ENCODE measurements at places on chromosomes 3 and 15.

DNA sequence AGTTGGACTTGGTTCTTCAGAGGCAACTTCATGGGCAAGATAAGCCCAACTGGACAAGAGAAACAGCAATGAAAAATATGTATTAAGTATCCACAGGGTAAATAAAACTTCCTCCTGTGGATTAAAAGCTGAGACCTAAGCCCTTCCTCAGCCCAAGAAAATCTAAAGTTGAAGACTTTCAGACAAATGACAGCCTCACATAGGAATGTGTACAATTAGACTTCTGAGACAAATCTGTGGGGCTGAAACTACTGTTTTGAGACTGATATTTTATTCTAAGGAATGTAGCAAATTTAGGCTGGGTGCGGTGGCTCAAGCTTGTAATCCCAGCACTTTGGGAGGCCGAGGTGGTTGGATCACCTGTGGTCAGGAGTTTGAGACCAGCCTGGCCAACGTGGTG, 74.2 kb upstream of the IL12A start:
- no peak for DNase-seq

DNA sequence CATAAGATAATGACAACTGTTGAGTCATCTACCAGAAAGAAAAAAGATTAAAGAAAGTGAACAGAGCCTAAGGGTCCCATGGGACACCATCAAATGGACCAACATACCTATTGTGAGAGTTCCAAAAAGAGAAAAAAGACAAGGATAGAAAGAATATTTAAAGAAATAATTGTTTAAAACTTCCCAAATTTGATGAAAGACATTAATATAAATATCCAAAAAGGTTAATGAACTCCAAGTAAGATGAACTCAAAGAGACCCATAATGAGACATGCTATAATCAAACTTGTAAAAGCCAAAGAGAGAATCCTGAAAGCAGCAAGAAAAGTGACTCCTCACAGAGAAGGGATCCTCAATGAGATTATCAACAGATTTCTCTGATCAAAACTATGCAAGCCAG, 8.9 kb downstream of the NRG4 start:
- DNase-seq: no peak

DNA sequence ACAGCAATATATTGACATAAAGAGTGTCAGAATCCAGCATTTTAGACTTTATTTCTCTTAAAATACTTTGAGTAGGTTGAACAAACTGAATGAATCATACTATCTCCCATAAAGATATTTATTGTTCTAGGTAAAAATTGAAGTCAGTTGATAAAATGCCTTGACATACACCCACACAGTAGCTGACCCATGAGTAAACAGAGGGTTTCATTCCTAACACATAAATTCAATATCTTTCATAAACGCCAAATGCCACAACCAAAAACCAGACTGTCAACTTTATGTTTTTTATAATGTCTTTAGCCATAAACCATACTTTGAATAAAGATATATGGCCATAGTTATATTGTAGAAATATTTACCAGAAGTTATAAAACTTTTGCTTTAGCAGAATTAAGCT, 742.4 kb downstream of the NAALADL2 start:
- DNase-seq: no peak

- DNase-seq: no peak
These were observed 90.2 kb downstream of the ARNT2 start for GRCh38 chr15:80494351-80494751.

DNA sequence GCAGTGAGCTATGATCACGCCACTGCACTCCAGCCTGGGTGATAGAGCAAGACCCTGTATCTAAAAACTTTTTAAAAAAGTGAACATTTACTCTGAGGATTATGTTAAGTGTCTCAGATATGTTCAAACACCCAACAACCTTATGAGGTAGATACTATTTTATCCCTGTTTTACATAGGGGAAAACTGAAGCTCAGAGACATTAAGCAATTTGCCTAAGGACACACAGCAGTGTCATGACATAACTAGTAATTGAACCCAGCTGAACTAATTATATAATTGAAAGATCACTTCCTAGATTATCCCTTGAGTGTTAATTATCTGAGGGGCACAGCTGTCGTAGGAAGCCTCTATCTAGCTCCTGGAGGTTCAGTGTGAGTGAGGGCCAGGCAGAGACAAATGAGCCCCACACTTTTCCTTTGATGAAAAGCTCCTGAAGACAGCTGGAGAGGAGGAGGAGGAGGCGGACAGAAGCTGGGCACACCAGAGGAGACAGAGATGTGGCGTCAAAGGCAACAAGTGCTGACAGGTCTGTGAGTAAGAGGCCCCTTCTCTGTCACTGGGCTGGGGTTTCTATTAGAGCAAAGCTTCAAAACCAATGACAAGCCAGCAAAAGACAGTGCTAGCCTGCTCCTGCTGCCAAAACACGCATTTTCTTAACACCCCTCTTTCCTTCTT, 20.5 kb downstream of the TRH start:
- DNase-seq: no peak

- DNase-seq: no peak
These were observed 5.3 kb downstream of the SIN3A start for GRCh38 chr15:75446151-75446550.

DNA sequence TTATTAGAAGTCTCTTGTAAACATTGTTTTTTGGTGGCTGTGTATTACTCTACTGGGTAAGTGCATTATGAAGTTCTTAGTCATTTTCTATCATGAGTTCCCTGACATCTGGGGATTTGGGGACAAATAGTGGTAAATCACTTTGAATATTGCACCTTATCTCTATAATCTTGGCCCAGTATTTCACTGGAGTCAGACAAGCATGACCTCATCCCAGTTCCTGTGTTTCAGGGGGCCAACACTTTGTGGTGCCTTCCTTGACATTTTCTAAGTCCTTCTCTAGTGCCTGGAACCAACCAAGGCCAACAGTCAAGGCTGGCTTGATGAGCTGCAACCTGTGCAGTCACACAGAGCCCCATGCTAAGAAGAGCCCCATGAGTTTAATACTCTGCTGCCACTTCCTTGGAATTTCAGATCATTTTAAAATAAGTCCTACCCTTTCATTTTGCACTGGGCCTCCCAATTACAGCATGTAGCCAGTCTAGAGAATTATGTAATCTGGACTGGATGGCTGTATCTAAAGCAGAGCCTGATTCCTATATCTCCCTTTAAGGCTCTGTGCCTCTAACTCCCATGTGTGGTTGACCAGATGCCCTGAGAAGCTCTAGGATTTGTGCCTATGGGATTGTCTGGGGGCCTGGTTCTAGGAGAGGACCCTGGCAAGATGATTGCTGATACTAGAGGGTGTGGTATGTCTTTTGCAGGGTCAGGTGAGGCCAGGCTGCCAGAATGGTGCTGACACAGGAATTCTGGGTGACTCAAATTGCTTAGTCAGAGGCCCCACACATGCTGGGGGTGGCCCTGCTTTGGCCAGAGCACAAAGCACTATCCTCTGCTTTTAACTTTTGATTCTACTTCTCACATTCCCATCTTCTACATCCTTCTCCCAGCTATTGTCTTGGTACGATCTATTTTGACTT, 319.6 kb upstream of the TBC1D5 start:
- no peak for DNase-seq

GRCh38 chr3:60009931-60010478, 960.2 kb upstream of the CFAP20DC start:
- DNase-seq: no peak

DNA sequence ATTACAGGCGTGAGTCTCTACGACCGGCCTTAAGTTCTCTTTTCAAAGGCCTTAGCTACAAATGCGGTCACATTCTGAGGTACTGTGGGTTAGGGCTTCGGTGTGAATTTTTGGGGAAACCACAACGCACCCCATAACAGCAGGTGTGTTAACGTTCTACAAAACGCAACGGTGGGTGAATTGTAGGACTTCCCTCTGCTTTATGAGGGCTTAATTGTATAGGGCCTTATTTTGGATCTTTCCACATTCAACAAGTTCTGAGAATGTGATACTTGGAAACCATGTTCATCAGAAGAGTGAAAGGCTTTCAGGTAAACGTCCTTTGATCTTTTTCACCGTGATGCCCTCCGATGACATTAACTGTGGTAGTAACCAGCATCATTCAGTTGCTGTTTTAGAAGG, 998.6 kb upstream of the CFAP20DC start:
- no peak for DNase-seq

DNA sequence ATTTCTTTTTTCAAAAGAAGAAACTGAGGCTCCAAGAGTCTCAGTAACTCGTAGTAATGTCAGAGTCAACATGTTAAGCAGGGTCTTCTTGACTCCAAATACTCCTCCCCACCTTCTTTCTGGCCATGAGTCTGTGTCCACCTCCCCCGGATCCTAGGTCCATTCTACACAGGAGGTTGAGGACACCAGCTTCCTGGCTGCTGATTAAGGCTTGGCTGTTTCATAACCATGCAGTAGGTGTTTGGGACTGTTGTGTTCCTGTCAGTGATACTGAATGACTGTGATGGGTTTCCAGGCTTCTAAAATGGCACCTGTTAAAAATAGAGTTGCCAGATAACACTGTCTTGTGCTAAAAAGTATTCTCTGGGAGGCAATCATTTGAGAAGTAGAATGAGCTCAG, 130.8 kb upstream of the IL12A start:
- no peak for DNase-seq

- no peak for DNase-seq
These were observed 65.0 kb upstream of the RPL32 start for GRCh38 chr3:12906141-12906915.

- no peak for DNase-seq
These were observed 228.4 kb downstream of the DIPK2A start for GRCh38 chr3:144200004-144200403.

- DNase-seq: no peak
These were observed 533 bp downstream of the ZNF445 start for GRCh38 chr3:44476963-44477311.

DNA sequence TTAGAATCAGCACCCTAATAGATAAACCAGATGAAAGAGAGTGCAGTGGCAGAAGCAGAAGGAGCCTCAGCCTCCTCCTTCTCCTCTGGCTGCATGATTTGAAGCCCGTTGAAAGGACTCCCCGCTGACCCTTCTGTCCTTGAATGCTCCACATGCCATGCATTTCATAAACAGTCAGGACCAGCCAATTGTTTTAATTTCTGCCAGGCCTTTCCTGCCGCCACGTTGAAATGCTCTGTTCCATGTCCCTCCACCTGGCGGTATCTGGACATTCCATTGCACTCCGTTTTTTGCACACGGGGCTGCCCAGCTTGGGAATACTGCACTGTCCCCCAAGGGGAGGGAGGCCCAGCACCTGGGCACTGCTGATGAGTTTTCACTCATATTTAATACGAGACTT, 35.2 kb upstream of the GLCE start:
- DNase-seq: no peak

- no peak for DNase-seq
These were observed 50.7 kb downstream of the FOXP1 start for GRCh38 chr3:71532639-71533395.

- no peak for DNase-seq
These were observed 71.4 kb downstream of the TFDP2 start for GRCh38 chr3:142077859-142078500.

- no peak for DNase-seq
These were observed 23.2 kb downstream of the AGTR1 start for GRCh38 chr3:148720873-148721272.

DNA sequence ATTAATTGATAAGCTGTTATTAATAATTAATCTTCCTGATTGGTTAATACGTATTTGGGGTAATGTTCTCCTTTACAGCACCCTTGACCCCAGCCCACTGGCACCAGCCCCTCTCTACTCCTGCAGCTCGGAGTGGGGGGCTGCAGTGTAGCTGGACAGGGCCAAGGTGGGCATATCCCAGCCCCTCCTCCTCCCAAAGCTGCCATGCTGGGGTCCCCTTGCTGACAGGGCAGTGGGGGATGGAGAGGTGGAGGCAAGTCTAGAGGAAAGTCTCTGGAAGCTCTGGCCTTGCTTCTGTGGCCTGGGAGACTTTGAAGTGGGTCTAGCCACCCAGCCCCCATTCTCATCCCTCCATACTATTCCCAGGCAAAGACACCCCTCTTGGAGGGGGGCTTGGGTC, 35.8 kb downstream of the HCN4 start:
- no peak for DNase-seq

GRCh38 chr3:13785853-13786436, 93.9 kb downstream of the WNT7A start:
- no peak for DNase-seq

DNA sequence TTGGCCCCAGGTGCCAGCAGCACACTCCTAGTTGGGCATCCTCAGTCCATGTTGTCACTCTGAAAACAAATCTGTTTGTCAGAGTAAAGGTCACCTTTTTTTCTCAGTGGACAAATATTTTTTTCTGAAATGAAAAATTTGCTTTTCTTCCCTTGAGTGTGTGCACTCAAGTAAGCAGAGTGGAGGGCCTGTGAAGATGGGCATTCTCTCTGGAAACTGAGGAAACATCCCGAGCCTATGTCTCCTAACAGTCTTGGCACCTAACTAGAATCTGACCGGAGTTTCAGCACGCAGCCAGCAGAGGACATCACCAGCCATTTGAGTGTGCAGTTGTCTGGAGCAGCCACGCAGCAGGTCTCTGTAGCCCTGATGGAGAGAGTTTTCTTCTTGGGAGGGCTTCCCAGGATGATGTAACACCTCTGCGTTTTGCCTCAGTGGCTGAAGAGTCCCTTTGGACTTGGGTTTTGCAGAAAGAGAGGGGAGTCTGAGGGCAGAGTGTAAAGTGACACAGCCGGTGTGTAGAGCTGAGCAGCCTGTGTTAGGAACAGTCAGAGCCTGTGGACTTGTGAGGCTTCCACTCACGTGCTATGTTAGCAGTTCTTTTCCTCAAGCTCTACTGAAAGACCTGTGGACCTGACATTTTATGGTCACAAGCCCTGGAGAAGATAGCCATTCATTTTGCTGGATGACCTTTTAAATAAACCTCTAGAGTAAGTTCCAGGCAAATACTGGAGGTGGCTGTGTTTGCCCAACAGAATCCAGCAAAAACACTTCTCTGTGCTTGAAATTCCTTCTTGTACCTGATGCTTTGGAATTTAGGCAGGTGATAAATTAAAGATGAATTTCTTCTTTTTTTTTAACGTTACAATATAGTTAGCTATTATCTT, 51.6 kb downstream of the ABHD2 start:
- no peak for DNase-seq

DNA sequence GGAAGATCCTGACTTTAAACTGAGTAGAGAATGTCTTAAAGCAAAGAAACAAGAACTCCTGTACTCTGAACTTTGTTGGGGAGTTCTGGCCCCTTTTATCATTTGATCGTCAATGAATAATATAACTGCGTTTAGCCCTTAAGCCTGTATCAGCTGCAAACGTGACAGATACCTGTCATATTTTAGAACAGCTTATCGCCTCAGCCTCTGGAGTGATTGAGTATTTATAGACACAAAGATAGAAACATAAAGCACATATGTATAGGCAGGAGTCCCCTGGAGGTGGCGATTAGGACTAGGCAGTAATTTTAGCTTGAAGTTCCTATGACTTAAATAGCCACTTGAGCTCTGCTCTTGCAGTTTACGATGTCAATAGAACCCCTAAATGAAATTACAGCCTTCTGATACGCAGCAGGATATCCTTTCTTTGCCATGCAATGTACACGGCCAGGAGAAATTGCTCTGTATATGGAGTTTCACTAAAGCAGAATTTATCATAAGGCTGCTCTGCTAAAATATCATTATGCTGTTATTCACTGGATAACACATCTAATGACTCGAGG, 321.8 kb downstream of the TIGIT start:
- no peak for DNase-seq

All from left hindlimb (tissue), 1 donor.